ENCODE measurements at places on chromosomes 6 and 20. TPM values are rescaled to one million over a fixed set of nuclear protein-coding genes. Genes with fewer than 3 reads are reported as not detected.
A peak's percentile ranks its signal among the peaks of the same experiment; 100 is the strongest.

CCR6 gene
- not detected for total RNA-seq

- DNase-seq = no peak
Measured at GRCh38 chr20:36352843-36353553, 46.9 kb downstream of the DLGAP4 start.

MEP1A gene
- total RNA-seq = not detected

BMP2 gene
- 14.5 TPM for total RNA-seq

- no peak for DNase-seq
Measured at GRCh38 chr20:4876731-4877130, 124.6 kb downstream of the SLC23A2 start.

DNA sequence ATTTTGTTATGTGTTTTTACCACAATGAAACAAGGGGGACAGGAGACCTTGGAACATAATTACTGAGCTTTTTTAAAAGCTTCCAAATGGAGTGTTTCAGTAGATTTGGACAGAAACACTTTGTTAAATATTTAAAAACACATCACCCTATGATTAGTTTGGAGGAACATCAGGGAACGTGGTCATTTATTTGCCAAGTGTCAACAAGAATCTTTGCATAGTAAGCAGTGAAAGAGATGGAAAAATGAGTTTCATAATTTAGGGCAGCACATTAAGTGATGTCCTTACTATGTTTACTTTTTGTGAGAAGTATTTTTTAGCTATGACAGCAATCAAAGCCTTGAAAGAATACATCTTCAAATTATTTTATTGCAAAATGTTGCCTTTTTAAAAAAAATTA lies 82.6 kb downstream of the PROKR2 start:
- DNase-seq = no peak

ATP9A gene
- total RNA-seq = 55.6 TPM

DNA sequence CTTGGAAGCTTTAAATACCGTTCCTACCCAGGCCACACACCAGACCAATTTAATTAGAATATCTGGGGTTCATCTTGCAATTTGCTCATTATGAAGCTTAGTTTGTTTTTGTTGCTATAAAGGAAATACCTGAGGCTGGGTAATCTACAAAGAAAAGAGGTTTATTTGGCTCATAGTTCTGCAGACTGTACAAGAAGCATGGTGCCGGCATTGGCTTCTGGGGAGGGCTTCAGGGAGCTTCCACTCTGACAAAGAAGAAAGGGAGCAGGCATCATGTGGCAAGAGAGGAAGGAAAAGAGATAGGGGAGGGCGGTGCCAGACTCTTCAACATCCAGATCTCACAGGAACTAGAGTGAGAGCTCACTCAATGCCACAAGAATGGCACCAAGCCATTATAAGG lies 73.6 kb downstream of the RNF182 start:
- DNase-seq = no peak

- DNase-seq = no peak
Measured at GRCh38 chr6:38272222-38272621, 367.5 kb downstream of the BTBD9 start.

DNA sequence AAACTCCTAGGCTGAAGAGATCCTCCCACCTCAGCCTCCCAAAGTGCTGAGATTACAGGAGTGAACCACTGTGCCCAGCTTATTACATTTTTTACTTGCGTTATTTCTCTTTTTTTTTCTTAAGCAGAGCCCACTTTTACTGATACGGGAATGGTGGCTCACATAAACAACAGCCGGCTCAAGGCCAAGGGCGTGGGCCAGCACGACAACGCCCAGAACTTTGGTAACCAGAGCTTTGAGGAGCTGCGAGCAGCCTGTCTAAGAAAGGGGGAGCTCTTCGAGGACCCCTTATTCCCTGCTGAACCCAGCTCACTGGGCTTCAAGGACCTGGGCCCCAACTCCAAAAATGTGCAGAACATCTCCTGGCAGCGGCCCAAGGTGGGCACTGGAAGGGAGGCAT lies 10.5 kb downstream of the CAPN11 start:
- no peak for DNase-seq

MOG gene
- not detected for total RNA-seq

BEND6 gene
- not detected for total RNA-seq

PLCB4 gene
- total RNA-seq = 2.2 TPM

DNA sequence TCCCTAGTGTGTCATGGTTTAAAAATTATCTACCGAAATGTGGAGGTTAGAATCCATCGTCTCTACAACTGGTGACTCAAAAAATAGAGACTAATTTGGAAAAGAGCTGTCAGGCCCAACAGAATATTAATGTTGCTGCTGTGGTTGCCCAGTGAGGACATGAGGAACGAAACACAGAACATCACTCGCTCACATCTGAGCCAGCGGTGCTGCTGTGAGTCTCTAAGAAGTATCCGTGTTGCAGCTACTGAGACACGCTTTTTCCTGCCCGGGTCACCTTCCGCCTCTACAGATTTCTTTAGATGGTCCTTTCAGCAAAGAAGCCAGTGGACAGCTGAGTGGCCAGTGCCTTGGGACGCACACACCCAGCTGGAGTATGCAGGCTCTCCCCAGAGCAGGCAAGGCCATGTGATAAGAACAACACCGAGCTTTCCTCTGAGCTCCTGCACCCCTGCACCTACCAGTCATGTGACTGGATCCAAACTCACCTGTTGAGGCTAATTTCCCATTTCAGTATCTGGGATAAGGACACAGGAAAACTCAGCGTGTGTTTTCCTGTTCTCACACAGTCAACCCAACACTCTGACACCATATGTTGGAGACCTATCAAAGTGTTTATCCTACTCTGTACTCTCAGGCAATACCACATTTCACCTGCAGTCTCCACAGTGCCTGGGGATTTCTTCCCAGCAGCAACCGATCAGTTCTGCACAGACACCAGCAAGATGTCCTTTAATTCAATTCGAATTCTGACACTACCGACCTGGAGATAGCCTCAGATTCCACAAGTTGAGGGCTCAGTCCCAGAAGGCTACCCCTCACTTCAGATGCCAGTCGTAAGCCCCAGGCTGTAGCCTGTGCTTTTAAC lies 119.0 kb upstream of the RPS6KA2 start:
- no peak for DNase-seq

DNA sequence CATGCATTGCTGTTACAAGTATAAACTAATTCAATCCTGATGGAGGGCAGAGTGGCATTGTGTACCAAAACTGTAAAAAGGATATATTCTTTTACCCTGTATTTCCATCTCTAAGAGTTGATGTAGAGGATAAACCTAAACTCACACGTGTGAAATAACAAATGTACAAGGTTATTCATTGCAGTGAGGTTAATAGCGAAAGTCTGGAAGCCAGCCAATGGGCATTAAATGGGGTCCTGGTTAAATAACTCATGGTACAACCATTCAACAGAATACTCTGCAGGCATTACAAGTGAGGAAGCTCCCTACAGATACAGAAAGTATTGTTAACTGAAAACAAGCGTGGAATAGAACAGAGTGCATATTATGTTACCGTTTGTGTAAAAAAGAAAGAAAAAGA lies 56.9 kb downstream of the BCAS1 start:
- DNase-seq = no peak

- DNase-seq = no peak
Measured at GRCh38 chr6:84854811-84855400, 90.5 kb upstream of the TBX18 start.

TREML1 gene
- total RNA-seq = not detected

JARID2 gene
- total RNA-seq = 7.0 TPM

GRCh38 chr6:95819939-95820338 lies 195.8 kb upstream of the FUT9 start:
- peak; percentile 3 for DNase-seq

DNA sequence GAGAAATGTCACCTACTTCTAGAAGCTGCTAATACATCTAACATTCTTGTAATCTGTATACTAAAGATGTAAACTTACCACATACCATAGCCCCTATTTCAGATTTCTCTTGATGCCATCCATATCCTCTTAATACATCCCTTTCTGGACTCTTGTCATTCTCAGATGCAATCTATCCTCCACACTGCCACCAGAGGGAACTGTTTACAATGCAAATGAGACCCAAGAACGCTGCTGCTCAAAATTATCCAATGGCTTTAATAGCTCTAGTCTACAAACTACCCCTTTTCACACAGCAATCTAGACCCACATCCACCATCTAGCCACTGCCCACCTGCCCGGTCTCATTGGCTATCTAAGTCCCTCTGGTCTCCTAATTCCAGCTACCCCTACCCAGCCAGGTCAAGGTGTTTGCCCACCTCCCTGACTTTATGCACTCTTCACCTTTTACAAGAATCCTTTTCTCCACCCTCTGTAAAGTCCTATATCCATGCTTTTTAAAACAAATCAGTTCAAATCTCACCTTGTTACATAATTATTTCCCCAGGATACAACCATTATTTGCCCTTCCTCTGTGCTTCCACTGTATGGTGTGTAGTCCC lies 14.8 kb downstream of the FAXC start:
- peak; percentile 63 for DNase-seq

- no peak for DNase-seq
Measured at GRCh38 chr6:24273096-24273870, 84.6 kb downstream of the DCDC2 start.

PRR18 gene
- total RNA-seq = not detected

CRISP3 gene
- not detected for total RNA-seq

DNA sequence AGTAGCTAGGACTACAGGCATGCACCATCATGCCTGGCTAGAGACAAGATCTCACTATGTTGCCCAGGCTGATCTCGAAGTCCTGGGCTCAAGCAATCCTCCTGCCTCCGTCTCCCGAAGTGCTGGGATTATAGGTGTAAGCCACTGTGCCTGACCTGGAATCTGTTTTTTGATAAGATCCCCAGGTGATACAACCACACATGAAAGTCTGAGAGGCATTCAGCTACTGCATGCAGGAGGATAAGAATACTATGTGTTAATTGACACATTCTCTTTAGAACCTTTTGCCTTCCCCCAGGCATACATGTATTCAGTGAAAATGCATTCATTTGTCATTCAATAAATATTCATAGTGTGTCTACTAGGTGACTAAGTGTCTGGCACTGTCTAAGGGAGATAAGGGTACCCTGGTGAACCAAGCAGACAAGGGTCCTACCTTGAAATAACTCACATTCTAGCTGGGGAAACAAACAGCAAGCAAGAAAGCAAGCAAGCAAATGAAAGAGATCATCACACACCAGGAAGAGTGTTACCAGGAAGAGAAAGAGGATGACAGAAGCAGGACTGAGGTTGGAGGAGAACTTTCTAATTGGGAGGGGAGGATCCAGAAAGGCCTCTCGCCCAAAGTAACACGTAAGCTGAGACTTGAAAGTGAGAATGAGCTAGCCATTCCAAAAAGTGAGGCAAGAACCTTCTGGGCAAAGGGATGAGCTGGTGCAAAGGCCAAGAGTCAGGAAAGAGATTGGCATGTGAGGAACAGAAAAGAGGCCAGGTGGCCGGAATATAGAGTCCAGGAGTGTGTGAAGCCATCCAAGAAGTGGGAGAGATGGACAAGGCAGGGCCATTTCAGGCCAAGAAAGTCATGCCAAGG lies 6.5 kb downstream of the GFOD1 start:
- DNase-seq = no peak

BMP6 gene
- 90.2 TPM for total RNA-seq

GRCh38 chr20:40600441-40601219 lies 88.4 kb downstream of the MAFB start:
- DNase-seq = no peak

- DNase-seq = no peak
Measured at GRCh38 chr6:168130168-168130696, 51.2 kb upstream of the FRMD1 start.

DNA sequence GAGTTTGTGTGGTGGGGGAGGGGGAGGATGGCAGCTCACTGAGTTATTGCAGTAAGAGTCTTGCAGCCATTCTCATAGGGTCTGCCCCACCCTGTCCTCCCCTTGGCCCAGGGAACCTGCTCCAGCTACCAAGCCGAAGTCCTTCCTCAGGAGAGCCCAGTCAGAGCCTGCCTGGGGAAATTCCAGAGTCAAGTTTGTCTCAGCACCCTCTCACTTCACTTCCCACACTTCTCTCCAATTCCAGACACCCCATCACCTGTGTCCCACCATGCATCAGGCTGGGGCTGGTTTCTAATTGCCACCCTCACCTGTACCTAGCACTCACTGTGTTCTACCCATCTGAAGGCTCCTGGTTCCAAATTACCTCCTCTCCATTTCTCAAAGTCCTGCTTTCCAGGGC lies 10.3 kb upstream of the SLC22A16 start:
- no peak for DNase-seq

MMP24OS gene
- 5.8 TPM for total RNA-seq

DNA sequence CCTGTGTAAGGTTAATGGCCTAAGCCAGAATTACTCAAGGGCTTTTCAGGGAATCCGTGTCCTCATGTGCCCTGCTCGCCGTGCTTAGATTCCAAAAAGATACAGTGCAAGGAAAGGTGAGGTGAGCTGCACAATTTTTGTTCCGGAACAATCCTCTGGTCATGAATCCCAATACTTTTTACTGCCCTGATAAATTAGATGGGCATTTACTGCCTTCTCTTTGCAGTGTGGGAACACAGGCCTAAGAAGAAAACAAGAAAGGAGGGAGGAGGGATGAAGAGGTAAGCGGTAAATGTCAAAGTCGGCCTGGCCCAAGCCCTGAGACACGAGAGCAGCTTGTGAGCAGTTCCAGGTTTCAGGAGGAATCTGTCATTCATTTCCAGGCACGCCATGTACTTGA lies 390.9 kb upstream of the SULF2 start:
- no peak for DNase-seq

DNA sequence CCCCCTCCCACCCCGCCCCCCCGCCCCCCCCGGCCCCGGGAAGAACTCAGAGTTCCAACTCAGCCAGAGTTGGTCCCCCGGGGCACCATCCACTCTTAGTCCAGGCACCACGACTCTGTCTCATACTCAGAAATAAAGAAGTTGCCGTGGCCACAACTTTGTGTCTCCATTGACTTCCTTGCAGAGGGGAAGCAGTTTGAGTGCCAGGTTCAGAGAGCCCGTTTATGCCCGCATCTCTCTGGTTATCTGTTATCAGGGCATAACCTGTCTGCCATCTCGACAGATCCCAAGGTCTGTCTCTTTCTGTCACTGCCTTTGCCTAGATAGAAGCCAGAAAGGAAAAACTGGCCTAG lies 605 bp downstream of the CDC5L start:
- DNase-seq = no peak

- peak; percentile 24 for DNase-seq
Measured at GRCh38 chr6:18241208-18242038, 22.9 kb downstream of the DEK start.

- no peak for DNase-seq
Measured at GRCh38 chr6:122012578-122012977, 386.9 kb upstream of the HSF2 start.

TBCC gene
- 35.5 TPM for total RNA-seq

DNA sequence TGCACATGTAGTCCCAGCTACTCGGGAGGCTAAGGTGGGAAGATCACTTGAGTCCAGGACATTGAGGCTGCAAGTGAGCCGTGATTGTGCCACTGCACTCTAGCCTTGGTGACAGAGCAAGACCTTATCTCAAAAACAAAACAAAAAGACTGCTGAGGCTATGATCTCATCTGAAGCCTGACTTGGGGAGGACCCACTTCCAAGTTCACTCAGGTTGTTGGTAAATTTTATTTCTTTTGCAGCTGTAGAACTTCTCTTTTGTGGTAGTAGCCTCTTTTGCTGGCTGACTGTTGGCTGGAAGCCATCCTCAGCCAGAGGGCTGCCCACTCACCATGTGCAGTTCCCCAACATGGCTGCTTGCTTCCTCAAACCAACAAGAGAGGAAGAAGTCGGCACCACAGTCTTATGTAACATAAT lies 36.8 kb upstream of the ME1 start:
- no peak for DNase-seq

MUC21 gene
- total RNA-seq = not detected

Measured in lung microvascular endothelial cell (primary cell).